ENCODE measurements at places on chromosomes 1 and 21. TPM values are rescaled to one million over a fixed set of nuclear protein-coding genes. Genes with fewer than 3 reads are reported as not detected.

ANKRD13C gene
- 19.7 TPM for total RNA-seq

CAPN9 gene
- not detected for total RNA-seq

PCAT6 gene
- total RNA-seq = 4.0 TPM

GPR3 gene
- total RNA-seq = 0.26 TPM

DNA sequence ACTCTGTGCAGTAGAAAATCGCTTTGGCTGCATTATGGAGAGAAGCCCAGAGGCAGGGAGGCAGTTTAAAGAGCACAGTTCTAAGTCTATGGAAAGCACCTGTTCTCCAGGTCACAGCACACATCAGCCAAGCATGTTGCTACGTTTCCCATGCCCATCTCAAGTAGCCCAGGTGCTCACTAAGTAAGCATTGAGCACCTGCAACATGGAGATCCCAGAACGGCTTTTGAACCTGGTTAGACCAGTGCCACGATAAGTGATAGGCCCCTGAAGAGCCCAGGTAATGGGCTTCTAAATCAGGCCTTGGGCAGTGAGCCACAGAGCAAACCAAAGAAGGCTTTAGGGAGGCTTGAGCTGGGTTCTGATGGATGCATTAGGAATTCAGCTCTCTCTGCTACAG is 186.2 kb downstream of the C1orf94 start:
- no peak for ATAC-seq

Data from activated T-helper 17 cell treated with anti-CD3 and anti-CD28 coated beads, Interleukin-2, amount 50 U/mL, for 72 hours (primary cell).